ENCODE measurements at places on chromosomes 6 and 20. TPM values are rescaled to one million over a fixed set of nuclear protein-coding genes. Genes with fewer than 3 reads are reported as not detected.

GRCh38 chr6:162887981-162888689, 160.4 kb downstream of the PACRG start:
- H3K27me3 ChIP-seq, result no peaks in the 10 kb centered on the region
- peak overlapping the region; percentile 38 for H3K27ac ChIP-seq
- no peak overlapping the region for H3K4me3 ChIP-seq
- no peaks in the 10 kb centered on the region for H3K4me1 ChIP-seq

PARD6B gene
- total RNA-seq, result 10.8 TPM

- peaks cover 17% of the 10 kb centered on the region for H3K4me1 ChIP-seq
- no peaks in the 10 kb centered on the region for H3K36me3 ChIP-seq
- no peak for DNase-seq
- no peak overlapping the region for H3K4me3 ChIP-seq
Observed at GRCh38 chr6:8077991-8078390, 13.8 kb upstream of the BLOC1S5 start.

GRCh38 chr20:21101932-21102575, 4.1 kb downstream of the LINC00237 start:
- peaks cover 12% of the 10 kb centered on the region for H3K4me1 ChIP-seq
- H3K4me3 ChIP-seq, result peak overlapping the region; percentile 50
- H3K36me3 ChIP-seq, result no peaks in the 10 kb centered on the region
- peaks cover 91% of the 10 kb centered on the region for H3K27me3 ChIP-seq

DNA sequence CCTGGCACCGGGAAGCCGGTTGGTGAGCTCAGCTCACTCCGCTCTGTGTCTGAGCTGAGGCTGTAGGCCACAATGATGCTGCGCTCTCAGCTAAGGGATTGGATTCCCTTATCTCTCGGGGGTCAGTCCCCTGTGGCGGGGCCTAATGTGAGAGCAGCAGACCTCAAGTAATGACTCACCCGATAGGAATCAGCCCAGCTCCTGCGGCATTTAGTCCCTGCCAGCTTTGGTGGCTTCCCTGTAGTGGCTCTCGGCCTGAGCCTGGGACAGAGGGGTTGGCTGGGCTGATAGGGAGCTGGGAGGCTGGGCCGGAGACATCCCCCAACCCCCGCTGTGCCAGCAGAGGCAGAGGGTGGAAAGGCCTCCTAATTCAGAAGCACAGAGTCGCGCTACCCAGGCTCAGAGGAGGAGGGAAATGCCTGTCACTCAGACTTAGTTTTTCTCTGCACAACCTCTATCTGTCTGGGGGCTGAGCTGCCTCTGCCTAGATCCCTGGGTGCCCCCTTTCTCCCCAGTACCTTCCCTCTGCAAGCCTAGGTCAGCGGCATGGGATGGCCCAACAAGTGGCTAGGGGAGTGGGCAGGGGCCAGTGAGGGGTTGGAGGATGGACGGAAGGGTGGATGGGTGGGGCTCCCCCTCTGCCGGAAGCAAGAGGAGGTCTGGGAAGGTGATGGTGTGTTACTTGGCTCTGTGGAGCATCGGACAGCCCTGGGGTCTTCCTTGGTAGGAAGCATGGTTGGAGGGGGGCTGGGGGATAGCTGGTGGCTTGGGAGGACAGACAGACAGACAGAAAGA, 92.2 kb downstream of the CDH22 start:
- no peaks in the 10 kb centered on the region for H3K27me3 ChIP-seq
- peak; percentile 93 for DNase-seq
- H3K4me1 ChIP-seq, result peaks cover 10% of the 10 kb centered on the region
- no peak overlapping the region for H3K4me3 ChIP-seq
- H3K27ac ChIP-seq, result peak overlapping the region; percentile 43

DNA sequence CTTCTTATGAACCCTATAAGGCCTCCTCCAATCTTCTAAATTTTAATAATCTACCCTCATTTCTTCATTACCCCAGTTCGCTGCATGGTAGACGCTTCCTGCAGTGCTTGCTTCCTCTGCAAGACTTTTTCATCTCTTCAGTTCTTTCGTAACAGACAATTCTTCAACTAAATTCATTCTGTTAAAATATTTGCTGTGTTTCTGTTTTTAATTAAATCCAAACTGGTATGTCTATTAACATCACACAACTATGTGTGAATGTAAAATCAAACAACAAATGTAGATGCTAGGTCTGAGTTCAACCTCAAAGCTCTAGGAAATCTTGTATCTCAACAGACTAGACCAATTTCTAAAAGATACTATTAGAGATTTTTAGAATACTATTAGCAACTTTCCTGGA, 199.3 kb downstream of the RNGTT start:
- no peaks in the 10 kb centered on the region for H3K27me3 ChIP-seq
- no peaks in the 10 kb centered on the region for H3K4me1 ChIP-seq
- H3K4me3 ChIP-seq, result no peak overlapping the region
- no peak overlapping the region for H3K27ac ChIP-seq

DNA sequence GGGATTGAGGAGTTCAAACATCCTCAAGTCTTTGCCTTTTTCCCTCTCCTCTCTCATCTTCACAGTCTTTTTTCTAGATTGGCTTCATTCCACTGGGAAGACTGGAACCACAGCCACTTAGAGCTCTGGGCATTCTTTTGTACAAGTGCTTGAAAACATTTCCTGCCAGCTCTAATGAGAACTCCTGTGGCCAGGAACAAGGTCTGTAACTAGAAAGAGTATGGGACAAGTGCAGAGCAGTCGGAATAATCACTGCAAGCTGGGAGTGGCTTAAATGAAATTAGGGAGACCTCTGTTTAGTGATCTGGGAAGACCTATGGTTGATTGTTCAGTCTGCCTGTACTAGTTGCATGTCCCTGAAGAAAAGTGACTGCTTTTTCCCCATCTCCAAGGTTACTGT, 41.0 kb upstream of the SMIM8 start:
- H3K4me1 ChIP-seq, result no peaks in the 10 kb centered on the region
- no peak overlapping the region for H3K27ac ChIP-seq
- H3K27me3 ChIP-seq, result no peaks in the 10 kb centered on the region
- H3K36me3 ChIP-seq, result no peaks in the 10 kb centered on the region

GRCh38 chr20:37703035-37703845, 9.4 kb downstream of the CTNNBL1 start:
- H3K27ac ChIP-seq, result no peak overlapping the region
- H3K4me3 ChIP-seq, result no peak overlapping the region
- H3K36me3 ChIP-seq, result no peaks in the 10 kb centered on the region
- no peak for DNase-seq
- H3K27me3 ChIP-seq, result no peaks in the 10 kb centered on the region
- no peaks in the 10 kb centered on the region for H3K4me1 ChIP-seq

DNA sequence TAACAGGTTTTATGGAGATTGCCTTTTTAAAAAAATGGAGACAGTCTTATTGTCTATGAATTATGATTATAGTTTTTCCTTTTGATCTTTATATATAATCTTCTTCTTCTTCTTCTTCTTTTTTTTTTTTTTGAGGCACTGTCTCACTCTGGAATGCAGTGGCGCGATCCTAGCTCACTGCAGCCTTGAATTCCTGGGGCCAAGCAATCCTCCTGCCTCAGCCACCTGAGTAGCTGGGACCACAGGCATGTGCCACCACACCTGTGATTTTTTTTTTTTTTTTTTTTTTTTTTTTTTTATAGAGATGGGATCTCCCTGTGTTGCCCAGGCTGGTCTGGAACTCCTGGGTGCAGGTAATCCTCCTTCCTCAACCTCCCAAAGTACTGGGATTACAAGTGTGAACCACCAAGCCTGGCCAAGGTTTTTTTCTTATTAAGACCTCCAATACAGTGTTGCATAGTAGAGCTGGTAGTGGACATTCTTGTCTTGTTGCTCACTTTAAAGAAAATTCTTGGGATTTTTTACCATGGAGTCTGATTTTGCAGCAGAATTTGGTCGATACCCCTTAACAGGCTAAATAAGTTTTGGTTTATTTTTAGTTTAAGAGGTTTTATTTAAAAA, 46.5 kb downstream of the STK4 start:
- no peak overlapping the region for H3K27ac ChIP-seq
- DNase-seq, result no peak
- H3K27me3 ChIP-seq, result no peaks in the 10 kb centered on the region
- peaks cover 14% of the 10 kb centered on the region for H3K4me1 ChIP-seq
- H3K4me3 ChIP-seq, result no peak overlapping the region
- no peaks in the 10 kb centered on the region for H3K36me3 ChIP-seq

DNA sequence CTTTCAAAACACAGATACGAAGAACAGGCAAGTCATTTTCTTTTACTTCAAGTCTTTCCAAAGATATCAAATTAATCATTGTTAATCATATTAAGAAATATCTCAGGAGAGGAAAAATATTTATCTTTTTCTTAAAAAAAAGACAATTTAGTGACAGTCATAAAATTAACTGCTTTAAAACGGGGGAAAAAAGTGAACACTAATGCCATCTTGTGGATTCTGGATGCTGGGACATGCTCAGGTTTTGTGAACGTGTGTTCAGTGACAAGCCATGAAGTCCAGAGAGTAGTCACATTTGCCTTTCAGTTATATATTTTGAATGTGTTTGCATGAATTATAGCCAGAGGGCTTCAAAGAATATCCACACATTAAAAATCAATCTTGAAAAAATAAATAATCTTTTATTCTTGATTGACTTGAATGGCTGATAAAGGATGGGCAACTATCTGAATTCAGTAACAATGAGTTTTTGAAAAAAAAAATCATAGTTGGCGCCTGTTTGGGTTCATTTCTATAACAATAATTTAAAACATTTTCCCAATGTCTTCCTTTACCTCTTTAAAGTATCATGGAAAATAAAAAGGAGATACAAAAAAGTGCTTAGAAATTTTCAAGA, 74.7 kb upstream of the NOX3 start:
- no peak overlapping the region for H3K27ac ChIP-seq
- H3K27me3 ChIP-seq, result no peaks in the 10 kb centered on the region
- peaks cover 16% of the 10 kb centered on the region for H3K4me1 ChIP-seq
- no peak overlapping the region for H3K4me3 ChIP-seq

DNA sequence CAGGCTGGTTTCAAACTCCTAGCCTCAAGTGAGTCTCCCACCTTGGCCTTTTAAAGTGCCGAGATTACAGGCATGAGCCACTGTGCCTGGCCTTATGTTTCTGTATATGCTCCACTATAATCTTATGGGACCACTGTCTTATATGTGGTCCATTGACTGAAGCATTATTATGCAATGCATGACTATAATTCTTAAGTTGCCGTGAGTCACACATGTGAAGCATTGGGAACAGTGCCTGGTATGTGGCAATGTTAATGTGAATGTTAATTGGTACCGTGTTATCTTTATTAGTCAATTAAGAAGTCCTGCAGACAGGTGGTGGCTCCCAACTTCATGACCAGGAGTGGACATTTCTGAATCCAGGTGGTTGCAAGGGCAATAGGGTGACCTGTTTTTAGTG, 14.7 kb upstream of the ASXL1 start:
- H3K4me1 ChIP-seq, result no peaks in the 10 kb centered on the region
- H3K27ac ChIP-seq, result no peak overlapping the region
- DNase-seq, result no peak
- H3K36me3 ChIP-seq, result no peaks in the 10 kb centered on the region
- H3K4me3 ChIP-seq, result no peak overlapping the region
- no peaks in the 10 kb centered on the region for H3K27me3 ChIP-seq

GRCh38 chr6:160995271-160995670, 3.7 kb downstream of the MAP3K4 start:
- H3K27me3 ChIP-seq, result no peaks in the 10 kb centered on the region
- H3K36me3 ChIP-seq, result no peaks in the 10 kb centered on the region
- H3K27ac ChIP-seq, result no peak overlapping the region
- no peak overlapping the region for H3K4me3 ChIP-seq
- H3K4me1 ChIP-seq, result peaks cover 4% of the 10 kb centered on the region
- no peak for DNase-seq

DNA sequence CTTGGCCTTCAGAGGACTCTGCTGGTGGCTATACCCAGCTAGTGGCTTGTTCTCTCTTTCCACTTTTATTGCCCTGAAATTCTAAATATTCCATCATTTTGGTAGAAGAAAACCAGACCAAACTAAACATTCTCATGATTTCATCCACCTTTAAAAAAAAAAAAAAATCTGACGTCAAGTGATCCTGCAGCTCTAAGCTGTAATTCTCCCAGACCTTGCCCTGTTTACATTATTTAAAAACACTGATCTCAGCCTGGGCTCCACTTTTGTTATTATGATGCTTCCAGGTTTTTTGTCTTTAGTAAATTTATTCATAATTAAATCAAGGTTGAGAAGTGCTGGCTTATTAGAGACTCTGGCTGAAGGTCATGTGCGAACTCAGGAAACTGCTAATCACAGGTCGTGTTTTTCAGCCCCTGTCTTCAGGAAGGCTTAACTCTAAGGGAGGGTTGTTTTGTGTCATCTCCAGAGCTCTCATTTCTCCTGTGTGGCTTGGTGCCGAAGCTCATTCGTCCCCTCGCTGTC, 114.4 kb downstream of the MTHFD1L start:
- no peaks in the 10 kb centered on the region for H3K36me3 ChIP-seq
- no peak overlapping the region for H3K27ac ChIP-seq
- no peaks in the 10 kb centered on the region for H3K27me3 ChIP-seq

- no peak overlapping the region for H3K4me3 ChIP-seq
- H3K27me3 ChIP-seq, result peaks cover 5% of the 10 kb centered on the region
Observed at GRCh38 chr20:57133926-57134650, 132.4 kb downstream of the BMP7 start.

DNA sequence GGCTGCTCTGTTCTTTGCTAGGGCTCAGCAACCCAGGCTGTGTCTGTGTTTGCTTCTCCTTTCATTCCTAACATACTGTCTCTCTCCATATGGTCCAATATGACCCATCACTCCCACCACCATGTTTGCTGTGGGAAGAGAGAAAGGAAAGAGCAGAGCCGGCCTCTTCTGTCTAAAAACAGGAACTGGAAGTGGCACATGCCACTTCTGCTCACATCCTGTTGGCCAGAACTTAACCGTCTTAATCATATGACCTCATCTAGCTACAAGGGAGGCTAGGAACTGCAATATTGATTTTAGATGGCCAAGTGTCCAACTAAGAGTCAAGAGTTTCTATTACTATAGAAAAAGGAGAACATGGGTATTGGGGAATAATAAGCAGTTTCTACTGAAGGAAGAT, 212.5 kb upstream of the CHD6 start:
- no peak for DNase-seq
- H3K27me3 ChIP-seq, result no peaks in the 10 kb centered on the region
- no peak overlapping the region for H3K27ac ChIP-seq
- H3K36me3 ChIP-seq, result no peaks in the 10 kb centered on the region
- H3K4me3 ChIP-seq, result no peak overlapping the region

RIPOR3 gene
- 23.4 TPM for total RNA-seq

DNA sequence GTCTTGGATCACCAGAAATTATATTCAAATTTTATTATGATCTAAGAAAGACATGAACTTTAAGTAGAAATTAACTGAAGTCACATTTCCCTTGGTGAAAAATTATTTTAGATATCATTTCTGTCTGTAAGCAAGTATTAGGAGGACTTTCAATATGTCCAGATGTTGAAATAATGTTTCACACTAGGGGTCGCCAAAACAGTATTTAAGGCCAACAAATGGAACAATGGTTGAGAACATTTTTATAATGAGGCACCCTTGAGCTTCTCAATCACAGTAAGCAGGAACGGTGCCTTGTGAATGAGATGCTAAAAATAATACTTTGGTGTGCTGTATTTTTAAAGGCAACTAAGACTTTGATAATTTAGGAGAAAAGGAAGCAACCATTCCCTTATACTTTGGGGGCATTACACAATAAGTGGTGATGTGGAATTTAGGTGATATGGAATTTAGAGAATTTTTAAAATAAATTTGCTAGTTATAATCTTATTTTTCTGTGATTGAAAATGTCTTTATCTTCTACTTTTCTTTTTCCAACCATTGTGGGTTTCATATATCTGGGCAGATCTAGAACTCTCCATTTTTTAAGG, 9.6 kb upstream of the SF3B5 start:
- no peak overlapping the region for H3K27ac ChIP-seq
- H3K36me3 ChIP-seq, result no peaks in the 10 kb centered on the region
- no peaks in the 10 kb centered on the region for H3K4me1 ChIP-seq
- H3K27me3 ChIP-seq, result no peaks in the 10 kb centered on the region
- no peak overlapping the region for H3K4me3 ChIP-seq

- no peaks in the 10 kb centered on the region for H3K4me1 ChIP-seq
- no peak for DNase-seq
- H3K27ac ChIP-seq, result no peak overlapping the region
- no peaks in the 10 kb centered on the region for H3K36me3 ChIP-seq
- H3K27me3 ChIP-seq, result peaks cover 10% of the 10 kb centered on the region
Observed at GRCh38 chr6:33730611-33731010, 16.1 kb downstream of the IP6K3 start.
